Stimulated activated CD8-positive, alpha-beta memory T cell treated with anti-CD3 and anti-CD28 coated beads, Interleukin-15, amount 100 ng/mL, for 4 hours (primary cell): ENCODE measurements at places on chromosomes 1 and 21.

- no peak for DNase-seq
Measured at GRCh38 chr1:40592107-40592803, 60.8 kb downstream of the ZNF684 start.

DNA sequence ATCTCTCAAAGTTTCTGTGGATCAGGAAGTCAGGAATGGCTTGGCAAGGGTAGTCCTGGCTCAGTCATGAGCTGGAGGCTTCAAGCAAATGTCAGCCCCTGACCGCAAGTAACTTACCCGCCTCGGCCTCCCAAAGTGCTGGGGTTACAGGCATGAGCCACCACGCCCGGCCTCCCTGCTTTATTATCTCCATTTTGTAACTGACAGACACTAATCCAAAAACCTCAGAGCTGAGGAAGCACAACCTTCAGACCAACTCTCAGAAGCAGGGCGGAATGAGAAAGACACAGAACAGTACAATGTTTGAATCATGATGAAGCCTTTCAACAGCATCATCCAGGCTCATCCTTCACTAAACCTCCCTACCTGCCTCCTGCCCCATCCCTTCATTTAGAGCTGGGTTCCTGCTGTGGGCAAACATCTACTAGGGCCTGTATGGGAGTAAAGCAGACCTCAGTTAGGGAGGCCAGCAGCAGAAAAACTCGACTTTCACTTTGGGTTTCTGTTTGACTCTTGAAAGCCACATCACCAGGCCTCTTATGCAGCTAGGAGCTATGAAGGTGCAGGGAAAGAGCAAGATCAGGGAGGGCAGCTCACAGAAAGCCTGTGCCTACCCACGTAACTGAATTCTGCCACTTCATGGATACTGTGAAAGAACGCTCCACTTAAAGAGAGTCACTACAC lies 84.4 kb upstream of the RAB4A start:
- no peak for DNase-seq

DNA sequence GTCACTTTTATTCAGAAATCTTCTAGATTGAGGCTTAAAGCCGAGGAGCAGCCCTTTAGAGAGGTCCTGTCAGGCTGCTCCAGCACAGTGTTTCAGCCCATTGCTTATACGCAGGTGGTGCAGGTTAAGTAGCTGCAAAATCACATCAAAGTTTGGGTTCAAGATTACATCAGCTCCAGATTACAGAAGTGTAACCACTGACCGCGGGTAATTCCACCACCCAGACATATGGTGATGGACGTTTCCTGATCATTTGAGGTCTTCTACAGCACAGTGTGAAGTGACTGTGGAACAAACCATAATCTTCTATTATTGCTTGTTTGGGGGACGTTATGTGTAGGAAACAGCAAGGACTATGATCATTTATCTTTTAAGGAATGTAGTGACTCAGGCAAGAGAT lies 11.8 kb downstream of the C1orf115 start:
- DNase-seq, result no peak

- DNase-seq, result no peak
Measured at GRCh38 chr1:188599313-188599712, 1770.6 kb downstream of the PLA2G4A start.

- no peak for DNase-seq
Measured at GRCh38 chr1:118266436-118266835, 81.4 kb upstream of the SPAG17 start.

GRCh38 chr21:25885405-25885804 lies 150.6 kb downstream of the GABPA start:
- DNase-seq, result no peak

DNA sequence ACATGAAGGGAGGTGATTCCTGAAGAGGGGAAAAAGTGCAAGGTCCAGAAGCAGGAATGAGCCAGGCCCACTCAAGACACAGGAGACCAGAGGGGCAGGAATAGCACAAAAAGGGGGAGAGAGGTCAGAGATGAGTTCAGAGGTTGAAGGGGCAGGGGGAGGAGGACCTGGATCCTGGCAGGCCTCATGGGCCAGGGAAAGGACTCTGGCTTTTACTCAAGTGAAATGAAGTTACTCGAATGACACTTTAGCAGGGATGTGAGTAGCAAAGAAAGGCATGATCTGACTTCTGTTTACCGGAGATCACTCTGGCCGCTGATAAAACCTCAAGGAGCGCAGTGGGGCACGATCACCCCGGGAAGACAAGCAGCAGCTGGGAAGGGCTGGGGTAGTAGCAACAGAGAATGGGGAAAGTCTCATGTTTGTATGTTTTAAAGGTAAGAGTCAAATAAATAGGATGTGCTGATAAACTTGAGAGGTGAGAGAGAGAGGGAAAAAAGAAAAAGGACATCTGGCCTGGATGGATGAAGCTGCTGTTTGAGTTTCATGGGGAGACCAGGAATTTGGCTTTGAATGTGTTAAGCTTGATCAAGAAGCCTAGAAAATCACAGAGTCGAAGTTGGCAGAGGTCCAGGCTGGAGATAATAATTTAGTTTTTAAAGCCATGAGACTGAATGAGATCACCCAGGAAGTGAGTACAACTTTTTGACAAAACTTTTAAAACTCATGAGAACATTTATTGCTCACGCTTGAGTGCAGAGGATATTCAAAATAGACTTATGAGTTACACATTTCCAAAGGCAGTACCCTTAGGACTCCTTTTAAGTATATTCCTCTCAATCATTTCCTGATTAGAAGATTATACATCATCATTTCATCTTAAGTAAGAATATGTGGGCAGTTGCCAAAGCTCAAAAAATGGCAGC lies 156.0 kb downstream of the RERE start:
- no peak for DNase-seq

GRCh38 chr1:81797701-81798100 lies 3.0 kb upstream of the ADGRL2 start:
- no peak for DNase-seq

DNA sequence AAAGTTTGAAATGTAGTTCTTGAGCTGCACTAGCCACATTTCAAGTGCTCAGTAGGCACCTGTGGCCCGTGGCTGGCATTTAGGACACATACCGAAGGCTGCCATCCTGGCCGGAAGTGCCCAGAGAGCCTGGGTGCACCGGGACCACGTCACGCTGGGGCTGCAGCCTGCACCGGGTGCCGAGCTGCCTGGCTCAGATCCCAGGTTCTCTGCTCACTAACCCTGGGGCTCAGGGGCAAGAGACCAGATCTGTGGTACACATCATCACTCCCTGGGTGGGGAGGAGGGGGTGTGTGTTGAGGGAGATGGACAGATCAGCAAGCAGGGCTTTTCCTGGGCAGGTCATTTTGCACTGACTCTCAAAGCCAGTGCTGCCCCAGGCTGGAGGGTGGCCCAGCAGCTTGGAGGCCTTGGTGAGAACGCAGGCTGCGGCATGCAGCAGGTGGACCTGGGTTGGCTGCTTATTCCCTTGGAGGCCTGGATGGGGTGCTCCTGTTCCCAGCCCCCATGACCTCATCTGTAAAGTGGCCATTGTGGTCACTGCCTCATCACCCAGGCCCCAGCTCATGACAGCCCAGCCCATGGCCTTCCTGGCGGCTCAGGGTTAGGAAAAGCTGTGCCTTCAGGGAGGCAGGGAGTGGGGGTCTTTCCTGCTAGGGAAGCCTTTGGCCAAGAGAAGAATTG lies 23.6 kb downstream of the TMEM201 start:
- DNase-seq, result no peak

GRCh38 chr1:97038410-97038809 lies 316.8 kb downstream of the PTBP2 start:
- DNase-seq, result no peak

DNA sequence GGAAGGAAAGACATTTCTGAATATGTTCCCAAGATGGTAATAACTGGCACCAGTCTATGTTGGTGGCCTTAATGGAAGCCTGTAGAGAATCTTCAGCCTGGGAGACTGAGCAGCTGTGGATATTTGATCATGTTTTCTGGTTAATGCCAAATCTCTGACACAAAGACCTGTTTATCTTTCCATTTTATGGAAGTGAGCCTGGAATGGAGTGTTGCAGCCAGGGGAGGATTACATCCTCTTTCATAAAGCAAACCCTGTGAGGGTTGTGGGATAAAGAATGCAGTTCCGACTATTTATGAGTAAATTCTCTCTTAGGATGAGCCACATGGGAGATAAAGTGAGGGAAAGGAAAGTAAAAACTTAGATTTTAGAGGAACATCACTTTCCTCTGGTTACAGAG lies 144.1 kb downstream of the PCP4 start:
- DNase-seq, result no peak

DNA sequence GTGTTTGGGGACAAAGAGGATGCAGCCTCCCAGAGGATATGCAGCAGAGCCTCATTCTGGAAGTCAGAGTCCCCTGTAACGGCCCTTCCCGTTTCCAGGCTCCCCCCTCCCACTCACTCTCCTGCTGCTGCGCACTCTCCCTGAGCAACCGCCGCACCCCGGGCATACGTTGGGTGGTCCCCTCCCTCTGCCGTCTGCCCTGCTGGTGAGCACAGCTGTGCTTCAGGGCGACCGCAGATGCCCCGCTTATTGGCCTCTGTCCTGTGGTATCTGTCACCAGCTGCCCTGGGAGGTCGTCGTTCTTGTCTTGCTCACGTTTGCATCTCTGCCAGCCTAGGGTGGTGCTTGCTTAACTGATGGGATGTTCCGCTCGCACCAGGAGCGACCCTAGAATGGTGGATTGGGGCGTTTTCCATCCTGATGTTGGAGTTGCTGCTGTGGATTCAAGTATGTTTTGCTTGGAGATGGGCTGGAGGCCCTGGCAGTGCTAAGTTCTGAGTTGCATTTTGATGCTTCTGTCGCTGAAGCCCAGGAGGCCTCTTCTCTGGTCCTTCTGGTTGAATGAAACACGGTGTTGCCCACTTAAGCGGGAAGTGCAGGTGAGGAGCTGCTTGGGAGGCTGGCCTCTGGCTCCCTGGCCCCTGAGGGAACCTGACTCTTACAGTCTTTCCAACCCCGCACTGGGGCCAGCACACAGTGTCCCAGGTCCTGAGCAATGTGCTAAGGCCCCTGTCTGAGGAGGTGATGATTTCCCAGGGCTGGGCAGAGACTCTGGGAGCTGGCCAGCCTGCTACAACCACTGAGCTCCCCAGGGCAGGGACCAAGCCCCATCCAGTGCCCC lies 3.2 kb downstream of the TMEM201 start:
- no peak for DNase-seq

GRCh38 chr1:46544561-46545240 lies 6.7 kb downstream of the KNCN start:
- no peak for DNase-seq

DNA sequence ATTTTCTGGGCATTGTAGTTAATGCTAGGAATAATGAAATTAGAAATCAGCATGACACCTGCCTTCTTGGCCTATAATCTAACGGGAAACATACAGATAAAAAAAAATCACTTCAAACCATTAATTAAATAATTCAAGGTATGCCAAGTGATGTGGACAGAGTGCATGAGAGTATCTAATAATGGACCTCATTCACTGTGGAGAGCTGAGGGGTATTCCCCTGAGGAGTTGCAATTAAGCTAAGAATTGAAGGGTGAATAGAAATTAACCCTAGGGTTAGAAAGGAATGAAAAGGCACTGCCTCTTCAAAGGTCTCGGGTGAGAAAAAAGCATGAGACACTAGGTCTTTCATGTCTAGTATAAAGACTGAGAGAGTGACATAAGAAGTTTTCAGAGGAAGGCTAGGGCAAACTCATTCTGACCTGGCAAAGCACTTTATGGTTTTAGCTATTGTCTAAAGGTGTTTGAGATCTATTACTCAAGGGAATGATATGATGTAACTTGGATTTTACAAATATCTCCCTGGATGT lies 466.1 kb downstream of the KCNT2 start:
- no peak for DNase-seq

DNA sequence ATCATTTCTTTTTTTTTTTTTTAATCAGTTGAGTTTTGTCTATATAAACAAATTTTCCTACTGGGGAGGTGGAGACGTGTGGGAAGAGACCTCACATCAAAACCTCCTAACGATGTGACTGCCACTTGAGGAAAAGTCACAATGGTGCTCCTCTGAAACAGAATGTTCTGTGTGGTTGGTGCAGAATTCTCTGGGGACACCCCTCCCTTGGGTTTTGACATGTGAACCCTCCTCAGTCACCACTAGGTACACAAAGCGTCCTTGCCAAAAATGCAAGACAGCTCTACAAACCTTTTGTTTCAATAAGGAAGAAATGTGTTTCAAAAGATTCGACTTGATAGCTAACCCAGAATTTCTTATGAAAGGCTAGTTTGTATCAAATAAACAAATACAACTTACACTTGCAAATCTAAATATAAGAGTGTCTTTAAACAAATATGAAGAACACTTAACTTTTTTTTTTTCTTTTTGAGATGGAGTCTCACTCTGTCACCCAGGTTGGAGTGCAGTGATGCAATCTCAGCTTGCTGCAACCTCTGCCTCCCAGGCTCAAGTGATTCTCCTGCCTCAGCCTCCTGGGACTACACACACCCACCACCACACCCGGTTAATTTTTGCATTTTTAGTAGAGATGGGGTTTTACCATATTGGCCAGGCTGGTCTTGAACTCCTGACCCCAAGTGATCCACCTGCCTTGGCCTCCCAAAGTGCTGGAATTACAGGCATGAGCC lies 9.3 kb downstream of the SLC25A24 start:
- DNase-seq, result no peak

DNA sequence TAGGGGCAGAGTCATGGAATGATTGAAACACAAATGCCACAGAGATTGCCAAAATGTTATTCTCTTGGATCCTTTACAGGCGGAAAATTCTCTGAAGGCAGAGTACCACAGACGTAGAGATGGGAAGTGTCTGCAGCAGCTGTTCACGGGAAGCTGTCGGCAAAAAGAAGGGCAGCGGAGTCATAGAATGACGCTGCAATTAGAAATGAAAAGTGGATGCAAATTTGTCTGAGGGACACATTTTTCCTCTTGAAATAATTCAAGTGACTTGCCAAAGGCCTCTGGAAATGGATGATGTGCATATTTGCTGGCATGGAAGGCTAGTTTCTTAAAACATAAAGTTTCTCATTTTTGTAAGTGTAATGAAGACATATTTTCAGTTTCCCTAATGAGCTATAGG lies 77.5 kb upstream of the PLD5 start:
- DNase-seq, result no peak

GRCh38 chr1:47409311-47410067 lies 6.6 kb upstream of the FOXE3 start:
- no peak for DNase-seq

DNA sequence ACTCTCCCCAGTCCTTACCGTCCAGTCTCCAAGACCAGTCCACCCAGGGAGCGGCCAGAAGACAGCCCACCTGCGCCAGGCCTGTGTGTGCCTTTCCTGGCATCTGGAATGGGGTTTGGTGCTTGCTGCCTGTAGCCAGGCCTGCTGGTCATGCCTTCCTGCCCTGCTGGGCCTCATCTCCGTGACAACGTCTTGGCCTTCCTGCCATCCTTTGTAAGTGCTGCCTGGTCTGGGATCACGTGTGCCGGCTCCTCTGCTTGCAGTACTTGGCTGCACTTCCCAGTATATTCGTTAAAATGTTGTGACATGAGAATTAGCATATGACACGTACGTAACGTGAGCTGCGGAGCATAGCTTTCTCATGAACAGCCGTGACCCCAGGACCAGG lies 145.3 kb upstream of the COL6A1 start:
- no peak for DNase-seq

DNA sequence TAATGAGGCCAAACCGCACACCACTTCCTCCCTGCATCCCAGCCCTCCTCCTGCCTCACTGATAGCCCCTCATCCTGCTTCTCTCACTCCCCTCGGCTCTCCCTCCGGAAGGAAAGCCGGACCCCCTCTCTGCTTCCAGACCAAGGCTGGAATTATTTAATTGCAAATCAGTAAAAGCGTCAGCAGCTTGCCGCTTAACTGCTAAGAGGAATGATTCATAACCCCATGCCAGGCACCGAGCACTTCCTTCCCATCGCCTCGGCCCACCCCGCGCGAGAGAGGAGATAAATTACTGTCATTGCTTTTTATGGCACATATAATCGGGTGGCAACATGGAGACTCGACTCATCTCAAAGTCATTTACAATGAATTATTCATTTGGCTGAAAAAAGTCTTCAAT lies 77.3 kb downstream of the UBIAD1 start:
- no peak for DNase-seq
